ENCODE measurements at places on chromosomes 6 and 20. TPM values are rescaled to one million over a fixed set of nuclear protein-coding genes. Genes with fewer than 3 reads are reported as not detected.

DNA sequence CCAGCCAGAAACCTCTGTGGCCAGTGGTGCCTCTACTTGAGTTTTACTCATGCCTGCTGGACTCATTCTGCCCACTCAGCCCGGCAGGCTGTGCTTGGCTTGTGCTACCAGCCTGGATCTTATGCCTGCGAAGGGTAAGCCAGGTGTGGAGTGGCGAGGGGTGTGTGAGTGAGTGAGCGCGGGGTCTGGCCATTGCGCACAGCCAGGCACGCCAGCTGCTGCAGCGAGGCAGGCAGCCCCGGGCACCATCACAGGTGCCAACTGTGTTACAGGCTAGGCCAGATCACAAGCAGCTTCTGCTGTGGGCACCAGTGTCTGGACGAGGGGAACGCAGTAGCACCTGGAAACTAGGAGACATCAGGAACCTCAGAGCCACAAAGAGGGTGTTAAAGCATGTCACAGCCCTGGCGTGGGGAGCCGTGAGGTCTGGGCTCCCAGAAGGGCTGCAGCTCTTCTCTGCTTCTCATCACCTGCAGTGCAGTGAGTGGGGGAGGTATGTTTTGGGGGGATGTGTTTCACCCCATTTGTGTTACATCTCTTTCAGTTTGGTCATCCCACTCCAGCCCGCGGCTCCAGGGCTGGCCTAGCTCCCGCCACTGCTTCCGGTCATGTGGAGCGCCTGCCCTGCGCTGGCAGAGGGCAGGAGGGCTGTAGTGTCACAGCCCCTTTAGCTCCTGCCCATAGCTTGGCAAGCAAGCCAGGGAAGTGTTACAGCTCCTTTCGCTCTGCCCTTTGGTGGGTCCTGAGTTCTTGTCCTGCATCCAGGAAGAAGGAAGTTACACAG is 379.7 kb upstream of the IMPG1 start:
- no peak for DNase-seq

DNA sequence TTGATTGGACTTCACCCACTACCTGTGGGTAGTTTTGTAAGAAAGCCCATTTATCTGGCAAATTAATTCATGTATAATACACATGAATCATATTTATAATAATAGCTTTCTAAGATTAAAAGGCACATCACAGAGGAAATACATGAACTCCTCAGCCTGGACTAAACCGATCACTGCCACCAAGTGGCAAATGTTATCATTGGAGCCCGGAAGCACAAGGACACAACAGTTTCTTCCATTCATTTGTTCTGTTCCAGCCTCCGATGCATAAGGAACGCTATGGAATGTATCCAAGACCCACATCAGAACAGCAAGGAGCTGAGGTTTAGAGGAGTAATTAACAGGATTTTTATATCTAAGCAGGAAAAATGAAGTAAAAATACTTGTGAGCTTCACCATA is 13.9 kb upstream of the IPCEF1 start:
- no peak for DNase-seq

DNA sequence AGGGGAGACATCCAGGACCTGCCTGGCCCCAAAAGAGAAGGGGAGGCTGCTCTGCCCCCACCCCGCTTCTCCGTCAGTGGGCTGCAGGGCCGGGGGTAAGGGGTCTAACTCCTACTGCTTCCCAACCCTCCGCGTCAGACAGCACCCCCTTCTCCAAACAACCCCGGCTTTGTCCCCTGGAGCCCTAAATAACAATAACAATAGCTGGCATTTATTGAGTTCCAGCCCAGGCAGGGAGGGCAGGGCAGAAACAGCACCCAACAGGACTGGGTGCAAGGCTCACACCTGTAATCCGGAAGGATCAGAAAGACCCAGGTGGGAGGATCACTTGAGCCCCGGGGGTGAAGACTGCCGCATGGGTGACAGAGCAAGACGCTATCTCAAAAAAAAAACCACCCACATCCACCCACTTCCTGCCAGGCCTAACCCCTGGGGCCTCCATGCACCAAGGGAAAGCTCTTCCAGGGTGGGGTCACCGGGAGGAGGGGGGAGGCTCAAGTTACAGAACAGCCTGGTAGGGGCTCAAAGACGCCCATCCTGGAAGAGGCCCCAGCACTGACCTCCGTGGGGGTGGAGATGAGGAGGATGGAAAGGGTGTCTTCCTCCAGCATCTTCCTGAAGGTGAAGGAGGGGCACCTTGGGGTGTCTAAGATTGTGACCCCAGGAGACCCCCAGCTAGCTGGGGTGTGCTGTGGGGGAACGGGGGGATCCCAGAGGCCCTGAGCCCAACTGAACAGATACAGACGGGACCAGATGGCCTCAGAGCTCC is 1.3 kb upstream of the FNDC11 start:
- no peak for DNase-seq

DNA sequence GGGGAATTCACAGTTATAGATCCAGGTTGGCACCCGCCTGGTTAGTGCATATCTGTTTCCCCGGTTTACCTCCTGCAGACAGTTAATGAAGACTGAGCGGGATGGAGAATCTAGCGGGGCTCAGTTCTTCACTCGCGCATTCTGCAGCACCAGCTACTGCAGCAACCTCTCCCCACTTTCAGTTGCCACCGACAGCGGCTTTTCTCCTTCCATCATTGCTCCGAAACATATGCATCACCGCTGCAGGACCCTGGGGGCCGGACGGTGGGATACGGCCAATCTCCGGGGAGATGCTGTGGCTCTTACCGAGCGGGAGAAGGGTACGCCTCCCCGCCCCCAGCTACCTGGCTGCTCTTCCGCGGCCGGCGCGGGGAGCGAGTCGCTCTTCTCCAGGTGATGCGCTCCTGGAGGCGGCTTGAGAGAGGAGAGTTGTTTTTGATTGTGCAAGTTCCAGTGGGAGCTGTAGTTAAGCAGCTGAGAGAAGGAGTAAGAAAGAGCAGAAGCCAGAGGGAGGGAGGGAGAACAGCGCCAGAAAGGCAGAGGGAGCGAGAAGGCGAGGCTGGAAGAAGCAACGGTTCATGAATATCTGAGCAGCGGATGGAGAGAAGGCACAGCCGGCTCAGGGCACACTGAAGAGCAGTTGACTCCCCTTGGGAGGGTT is at the start of gene SGK1:
Gene SGK1 (minus strand): TSS at position 642 of the 661 bp plus-strand sequence. CDS start 652 bp downstream, outside the sequence.
- peak; percentile 47 for DNase-seq

DNA sequence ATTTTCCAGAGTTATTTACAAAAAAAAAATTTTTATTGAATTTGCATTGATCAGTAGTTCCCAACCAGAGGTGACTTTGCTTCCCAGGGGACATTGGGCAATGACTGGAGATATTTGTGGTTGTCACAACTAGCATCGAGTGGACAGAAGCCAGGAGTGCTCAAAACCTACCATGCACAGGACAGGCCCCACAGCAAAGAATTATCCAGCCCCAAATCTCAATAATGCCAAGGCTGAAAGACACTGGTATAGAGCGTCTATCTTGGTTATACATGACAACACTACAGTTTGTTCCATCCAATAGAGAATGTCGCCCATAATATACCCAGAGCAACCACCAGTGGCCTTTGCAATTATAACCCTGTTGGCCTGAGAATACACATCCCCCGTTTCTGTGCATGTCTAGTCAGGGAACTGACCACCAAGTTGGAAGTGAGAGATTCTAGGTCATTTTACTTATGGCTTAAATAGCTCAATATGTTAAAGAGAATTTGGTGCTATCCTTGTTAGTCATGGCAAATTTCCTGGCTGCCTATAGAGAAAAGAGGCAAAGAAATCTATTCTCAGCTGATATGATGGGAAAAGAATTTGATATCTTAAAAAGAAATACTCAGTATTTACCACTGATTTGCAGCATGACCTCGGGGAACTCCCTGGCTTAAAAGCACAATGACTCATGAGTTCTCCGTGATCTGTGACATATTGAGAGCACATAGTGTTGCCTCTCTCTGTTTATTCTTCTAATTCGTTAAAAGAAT is 76.0 kb upstream of the ADTRP start:
- DNase-seq: no peak

DNA sequence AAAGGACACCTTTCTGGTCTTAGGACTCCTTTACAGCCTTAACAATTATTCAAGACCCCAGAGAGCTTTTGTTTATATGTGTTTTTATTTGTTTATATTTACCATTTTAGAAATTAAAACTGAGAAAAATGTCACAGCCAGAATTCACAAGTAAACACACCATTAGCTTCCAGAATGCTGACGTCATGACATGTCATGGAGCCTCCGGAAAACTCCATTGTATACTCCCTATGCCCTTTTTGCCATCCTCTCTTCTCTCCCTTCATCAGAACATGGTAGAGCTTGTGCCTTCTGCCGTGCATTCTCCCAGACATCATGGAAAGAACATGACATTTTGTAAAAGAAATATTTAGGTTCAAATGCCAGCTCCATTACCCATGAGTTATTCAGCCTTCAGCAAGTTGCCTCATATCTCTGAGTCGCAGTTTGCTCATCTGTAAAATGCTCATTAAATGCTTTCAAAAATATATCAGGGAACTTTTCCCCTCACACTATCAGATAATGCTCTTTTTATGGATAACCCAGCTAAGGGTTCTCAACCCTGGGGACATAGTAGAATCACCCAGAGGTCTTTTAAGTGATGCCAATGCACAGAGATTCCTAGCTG is 27.8 kb downstream of the TNFAIP3 start:
- DNase-seq: no peak

DNA sequence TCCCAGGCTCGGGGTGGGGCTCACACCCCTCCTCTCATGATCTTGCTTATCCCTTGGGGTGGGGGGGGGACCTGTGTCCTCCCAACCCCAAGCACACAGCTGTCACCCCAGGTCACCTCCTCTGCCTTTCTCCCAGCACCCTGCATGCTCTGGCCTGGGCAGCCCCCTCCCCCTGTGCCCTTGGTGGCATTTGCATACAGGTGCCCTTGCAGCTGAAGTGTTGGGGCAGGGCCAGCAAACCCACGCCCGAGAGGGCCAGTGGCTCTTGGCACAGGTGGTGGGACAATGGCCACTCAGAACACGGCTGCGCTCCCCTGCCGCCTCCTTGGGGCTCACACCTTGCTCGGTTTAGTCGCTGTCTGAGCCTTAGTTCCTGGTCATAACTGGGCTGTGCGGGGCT is 11.3 kb upstream of the MYT1 start:
- DNase-seq: peak; percentile 30

DNA sequence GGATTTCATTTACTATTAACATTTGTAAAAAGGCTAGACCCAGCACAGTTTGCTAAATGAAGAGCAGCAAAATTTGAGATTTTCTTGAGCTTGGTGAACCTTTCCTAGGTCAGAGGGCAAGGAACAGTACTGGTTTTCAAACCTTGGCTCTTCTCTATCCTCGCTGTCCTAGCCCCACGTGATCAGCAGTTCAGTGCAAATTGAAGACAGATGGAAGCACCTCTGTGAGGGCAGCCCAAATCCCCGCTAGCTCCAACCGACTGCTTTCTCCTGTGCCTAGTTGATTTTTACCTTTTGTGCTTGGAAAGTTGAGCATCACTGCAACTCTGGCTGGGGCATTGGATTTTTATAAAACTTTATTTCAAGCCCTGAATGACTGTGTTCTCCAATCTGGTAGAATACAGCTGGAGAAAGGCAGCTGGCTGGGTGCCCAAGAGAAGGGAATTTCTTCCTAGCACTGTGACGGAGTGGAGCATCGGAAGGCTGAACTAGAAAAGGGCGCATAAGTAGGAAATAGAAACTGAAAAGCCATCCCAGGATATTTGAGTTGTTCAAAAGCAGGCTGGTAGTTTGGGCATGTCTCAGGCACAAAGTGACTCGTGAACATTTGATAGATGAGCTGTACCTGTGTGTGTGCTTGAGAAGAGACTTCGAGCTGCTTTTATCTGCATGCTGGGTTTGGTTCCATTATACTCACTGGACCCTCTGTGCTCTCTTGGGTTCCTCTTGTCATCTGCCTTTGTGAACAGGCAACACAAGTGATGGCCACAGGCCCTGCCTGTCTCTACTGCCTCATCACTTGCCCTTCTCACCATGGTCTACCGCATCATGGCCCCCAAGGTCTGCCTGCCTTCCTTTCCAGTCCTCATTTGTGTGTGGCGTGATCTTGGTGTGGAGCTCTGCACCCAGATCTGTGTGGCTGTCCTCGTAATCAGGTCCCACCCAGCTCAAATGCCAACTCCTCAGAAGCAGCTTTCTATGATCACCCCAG is 2.3 kb downstream of the RNF114 start:
- peak; percentile 74 for DNase-seq

- DNase-seq: no peak
Observed at GRCh38 chr6:151142676-151143075, 97.1 kb upstream of the AKAP12 start.

DNA sequence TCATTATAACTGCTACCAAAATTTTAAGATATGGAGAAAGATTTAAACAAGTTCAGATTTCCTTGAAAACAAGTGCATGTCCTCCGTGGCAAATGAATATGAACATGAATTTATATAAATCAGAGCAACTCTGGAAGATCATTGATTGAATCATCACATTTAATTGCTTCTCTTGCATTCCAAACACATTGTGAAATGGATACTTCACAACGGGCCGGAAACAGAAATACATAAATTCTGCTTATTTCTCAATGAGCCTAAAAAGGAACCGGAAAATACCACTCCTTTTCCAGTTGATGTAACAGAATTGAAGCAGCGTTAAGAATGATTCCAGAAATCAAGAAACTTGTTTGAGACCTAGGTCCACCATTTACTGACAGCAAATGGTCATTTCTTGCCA is 134.6 kb upstream of the BTN3A2 start:
- DNase-seq: no peak

GRCh38 chr20:17666481-17666880 is 15.6 kb downstream of the RRBP1 start:
- DNase-seq: no peak

DNA sequence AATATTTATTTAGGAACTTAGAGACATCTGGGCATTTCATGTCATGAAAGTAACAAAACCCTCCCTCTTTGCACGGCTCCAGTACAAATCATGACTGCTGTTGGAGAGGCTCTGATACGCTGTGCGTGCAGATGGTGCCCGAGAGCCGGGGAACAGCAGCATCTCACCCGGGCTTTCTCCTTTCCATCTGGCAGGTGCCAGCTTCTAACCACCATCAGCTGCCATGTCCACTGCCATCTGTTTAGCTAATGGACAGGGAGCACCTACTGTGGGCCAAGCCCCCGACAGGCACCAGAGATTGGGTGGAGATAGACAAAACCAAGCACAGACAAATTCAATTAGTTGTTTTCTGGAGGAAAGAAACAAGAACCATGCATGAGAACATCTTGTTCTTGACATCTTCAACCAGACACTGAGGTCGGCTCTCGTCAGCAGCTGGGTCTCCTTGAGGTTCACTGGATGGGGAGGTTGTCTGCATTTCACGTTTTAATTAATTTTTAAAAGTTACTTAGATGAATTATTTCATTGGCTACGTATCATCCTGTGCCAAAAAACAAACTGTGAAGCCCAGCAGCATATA is 323.7 kb downstream of the THBS2 start:
- DNase-seq: no peak

DNA sequence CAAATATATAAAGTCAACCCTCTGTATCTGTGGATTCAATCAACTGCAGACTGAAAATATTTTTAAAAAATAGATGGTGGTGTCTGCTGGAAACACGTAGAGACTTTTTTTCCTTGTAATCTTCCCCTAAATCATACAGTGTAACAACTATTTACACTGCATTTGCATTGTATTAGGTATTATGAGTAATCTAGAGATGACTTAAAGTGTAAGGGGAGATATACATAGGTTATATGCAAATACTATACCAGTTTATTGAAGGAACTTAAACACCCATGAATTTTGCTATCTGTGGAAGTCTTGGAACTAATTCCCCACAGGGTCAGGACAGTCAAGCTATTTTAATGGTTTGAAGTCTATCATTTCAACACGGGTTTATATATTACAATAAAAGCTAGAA is 10.2 kb downstream of the HDAC2 start:
- no peak for DNase-seq

NUDT3 gene
- total RNA-seq: 49.6 TPM

All from Right ventricle myocardium superior (tissue), 1 donor.